Tibial artery (tissue), 4 donors: ENCODE measurements at places on chromosomes 5 and 9.

DNA sequence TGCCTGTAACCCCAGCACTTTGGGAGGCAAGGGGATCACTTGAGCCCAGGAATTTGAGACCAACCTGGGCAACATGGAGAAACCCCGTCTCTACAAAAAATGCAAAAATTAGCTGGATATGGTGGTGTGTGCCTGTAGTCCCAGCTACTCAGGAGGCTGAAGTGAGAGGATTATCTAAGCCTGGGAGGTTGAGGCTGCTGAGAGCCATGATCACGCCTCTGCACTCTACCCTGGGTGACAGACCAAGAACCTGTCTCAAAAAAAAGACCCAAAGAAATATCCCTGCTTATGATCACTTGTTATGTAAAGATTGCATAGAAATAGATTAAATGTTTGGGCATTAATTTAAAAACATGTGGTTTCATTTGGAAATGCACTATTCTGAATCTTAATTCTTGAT, 125.1 kb downstream of the UGCG start:
- no peak for DNase-seq

DNA sequence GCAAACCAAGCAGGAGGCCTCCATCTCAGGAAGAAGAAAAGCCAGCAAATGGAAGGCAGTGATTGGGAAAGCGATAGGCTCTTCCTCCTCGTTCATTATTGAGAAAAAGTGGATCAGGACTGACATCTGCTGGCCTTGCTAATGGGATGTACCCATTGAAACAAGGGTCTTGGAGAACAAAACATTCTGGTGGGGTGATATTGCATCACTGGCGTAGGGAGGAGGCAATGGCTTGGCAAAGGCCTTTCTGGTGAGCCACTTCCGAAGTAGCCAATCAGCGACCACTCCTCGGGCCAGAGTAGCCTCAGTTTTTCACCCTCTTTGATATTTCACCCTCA, 86.7 kb upstream of the NFIB start:
- DNase-seq = peak; percentile 69

DNA sequence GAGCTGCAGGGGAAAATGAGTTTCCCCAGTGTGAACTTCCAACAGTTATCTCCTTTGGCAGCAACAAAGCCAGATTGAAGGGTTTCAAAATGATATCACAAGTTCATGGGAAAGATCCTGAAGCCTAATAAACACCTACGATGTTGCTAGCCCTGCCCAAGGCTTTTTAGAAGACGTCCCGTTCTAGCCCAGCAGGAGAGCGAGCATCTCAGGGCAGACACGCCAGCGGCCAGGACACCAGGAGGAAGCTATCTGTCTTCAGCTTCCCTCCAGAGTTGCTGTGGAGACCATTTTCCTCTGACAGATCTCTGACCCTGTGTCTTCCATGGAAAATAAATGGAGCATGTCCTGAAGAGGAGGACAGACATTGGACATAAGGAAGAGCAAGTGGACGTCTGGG, 98.4 kb downstream of the FBXO38 start:
- no peak for DNase-seq

DNA sequence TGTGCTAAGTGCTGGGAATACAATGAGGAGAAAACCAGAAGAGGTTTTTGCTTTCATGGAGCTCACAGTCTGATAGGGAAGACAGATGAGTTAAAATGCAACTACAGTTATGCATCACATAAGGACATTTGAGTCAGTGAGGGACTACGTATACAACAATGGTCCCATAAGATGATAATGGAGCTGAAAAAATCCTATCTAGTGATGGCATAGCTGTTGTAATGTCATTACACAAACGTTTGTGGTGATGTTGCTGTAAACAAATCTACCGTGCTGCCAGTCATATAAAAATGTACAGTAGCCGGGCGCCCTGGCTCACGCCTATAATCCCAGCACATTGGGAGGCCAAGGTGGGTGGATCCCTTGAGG, 110.1 kb upstream of the RAD23B start:
- DNase-seq = no peak

DNA sequence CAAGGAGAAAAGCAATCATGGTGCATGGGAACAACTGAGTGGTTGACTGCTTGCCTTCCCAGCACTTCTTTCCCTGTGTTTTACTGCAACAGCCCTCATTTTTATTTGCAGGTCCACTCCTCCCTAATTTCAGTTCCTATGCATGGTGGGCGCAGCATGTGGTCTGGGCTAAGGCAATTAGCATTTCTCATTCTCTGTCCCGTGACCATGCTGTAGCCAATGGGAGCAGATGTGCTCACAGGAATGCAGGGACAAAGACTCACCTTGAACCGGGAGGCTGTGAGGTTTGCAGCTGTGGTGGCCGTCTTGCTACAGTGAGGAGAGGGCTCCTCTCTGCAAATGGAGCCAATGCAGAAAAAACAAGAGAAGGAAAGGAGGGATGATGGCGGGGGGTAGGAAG, 315.5 kb downstream of the SLIT3 start:
- no peak for DNase-seq

DNA sequence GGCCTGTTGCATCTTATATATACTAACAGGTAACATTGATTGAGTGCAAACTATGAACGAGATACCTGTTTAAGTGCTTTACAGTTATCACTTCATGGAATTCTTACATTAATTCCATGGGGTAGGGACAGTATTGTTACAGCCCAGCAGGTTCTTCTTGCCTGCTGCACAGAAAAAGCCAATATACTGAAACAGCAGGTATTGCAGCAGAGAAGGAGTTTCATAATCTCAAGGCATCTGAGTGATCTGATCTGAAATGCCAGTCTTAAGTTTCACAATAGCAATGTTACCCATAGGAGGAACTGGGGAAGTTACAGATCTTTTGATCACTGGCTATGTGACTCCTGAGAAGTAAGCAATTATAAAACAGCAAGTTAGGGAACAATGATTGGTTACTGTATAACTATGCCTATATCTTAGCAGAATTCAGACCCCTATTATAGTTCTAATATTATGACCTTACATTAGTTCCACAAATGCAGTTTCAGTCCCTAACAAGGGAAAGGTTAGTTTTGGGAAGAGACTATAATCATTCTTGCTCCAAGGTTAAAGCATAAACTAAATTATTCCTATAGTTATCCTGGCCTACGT, 126.5 kb upstream of the BNC2 start:
- DNase-seq = no peak

DNA sequence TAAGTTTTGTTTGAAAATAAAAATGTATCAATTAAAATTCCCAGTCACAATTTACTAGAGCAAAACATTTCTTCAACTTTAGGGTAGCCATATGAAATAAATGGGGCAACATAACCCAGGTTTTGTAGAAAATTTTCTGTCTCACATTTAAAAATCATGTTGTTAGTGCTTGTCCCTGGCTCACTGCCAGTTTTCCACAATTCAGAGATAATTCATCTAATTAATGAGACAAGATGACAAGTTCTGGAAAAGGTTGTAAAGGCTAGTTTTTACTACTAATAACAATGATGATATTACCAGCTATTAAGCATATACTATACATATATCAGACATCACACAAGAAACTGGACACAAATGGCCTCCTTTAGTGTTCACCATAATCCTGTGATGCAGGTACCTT, 45.9 kb downstream of the MEGF9 start:
- DNase-seq = no peak

DNA sequence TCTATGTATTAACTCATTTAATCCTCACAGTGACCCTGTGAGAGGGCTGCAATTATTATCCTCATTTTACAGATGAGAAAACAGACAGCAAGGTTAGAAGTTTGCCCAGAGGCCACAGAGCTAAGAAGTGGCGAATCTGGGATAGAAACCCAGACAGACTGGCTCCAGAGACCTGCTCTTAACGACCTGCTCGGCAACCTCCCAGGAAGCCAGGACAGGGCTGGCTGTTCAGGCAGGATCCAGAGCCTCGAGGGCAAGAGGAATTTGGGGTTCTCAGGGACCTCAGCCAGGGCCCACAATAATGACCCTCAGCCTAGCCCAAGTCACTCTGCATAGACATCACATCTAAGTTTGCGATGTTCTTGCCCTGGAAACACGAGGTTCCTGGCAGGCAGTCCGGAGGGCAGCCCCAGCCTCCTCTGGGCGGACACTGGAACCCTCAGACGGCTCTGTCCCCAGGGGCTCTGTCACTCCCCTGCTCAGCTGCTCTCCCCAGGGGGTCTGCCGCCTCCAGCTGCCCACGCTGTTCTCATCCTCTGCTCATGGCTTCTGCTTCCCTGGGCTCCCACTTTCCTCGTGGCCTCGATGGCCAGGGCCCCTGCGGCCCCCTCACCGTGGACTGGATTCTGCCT, 138.5 kb upstream of the ERCC6L2 start:
- DNase-seq = no peak

GRCh38 chr9:133728856-133729616, 9.1 kb downstream of the SARDH start:
- DNase-seq = no peak

GRCh38 chr5:177440211-177440989, 6.2 kb upstream of the PRR7 start:
- no peak for DNase-seq

DNA sequence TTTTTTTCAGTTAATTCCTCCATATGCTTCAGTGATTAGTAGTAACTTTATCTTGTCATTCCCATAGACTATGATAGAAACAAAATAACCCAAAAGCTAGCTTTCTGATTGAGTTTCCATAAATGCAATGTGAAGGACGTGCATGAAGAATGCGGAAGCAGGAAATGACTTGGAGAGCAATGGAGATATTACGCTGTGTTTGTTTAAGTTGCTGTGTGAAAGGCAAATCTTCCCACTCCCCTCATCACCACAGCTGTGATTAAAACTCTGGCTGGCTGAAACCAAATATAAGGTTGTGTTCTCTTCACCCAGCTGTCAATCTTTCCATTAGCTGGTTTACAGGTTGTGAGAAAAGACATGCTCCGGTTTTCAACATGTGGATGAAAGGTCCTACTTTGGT, 83.9 kb downstream of the NR2F1-AS1 start:
- no peak for DNase-seq

- DNase-seq = no peak
Observed at GRCh38 chr5:30607301-30607894, 586.1 kb upstream of the CDH6 start.

DNA sequence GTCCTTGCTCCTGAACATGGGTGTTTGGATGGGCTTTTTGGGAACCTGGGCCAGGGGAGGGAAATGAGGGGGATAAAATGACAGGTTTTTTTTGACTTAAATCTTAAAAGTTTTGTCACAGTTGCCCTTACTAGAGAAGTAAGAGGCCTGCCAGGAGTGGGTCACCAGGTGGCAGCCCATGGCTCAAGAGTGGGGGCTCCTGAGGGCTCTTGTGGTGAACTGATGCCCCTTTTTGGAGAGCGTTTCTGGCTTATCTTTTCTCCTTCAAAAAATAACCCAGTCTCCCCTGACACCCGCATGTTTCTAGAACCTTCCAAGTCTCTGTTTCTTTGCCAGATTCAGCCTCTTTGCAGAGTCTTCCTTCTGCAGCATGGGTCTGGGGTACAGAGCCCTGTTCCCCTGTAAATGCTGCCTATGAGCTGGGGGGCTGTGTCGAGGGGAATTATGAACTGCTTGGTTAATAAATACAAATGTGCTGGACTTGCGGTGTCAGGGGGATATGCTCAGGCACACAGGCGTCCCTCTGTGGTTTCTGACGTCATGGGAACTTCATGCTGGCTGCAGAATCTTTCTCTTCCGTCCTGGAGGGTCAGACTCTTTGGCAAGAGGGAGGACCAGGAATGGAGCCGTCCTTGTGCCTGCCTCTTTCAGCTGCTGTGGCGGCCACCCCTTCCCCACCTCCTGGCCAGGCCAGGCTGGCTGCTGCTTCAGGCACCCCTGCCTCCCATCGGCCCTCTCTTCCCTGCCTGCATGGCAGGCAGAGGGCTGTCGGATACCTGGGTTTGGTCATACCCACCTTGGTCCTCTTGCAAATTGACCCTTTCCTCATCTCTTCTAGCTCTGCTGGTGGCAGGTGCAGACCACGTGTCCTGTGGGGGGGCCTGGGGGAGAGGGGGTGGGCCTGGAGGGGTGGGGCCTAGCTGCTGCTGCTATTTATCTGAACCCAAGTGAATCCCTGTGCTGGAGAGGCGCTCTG, 30.1 kb downstream of the PTPA start:
- DNase-seq = peak; percentile 78

- no peak for DNase-seq
Observed at GRCh38 chr9:34451545-34451944, 6.8 kb downstream of the FAM219A start.

DNA sequence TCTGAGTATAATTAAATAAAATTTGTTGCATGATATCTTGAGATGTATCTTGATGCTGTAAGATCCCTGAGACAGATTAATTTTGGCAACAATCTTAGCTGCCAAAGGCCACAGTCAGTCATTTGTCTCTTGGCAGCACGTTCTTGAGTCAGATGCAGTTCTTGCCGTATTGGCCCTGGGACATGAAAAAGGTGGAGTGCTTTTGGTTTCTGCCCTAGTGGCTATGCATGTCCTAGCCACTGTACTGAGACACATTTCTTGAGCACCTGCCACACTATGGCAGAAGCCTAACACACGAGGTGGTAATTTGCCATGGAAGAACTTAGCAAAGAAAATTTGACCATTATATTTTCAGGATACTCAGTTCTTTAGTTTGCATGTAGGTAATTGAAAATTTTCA, 45.0 kb upstream of the PHF2 start:
- DNase-seq = no peak

DNA sequence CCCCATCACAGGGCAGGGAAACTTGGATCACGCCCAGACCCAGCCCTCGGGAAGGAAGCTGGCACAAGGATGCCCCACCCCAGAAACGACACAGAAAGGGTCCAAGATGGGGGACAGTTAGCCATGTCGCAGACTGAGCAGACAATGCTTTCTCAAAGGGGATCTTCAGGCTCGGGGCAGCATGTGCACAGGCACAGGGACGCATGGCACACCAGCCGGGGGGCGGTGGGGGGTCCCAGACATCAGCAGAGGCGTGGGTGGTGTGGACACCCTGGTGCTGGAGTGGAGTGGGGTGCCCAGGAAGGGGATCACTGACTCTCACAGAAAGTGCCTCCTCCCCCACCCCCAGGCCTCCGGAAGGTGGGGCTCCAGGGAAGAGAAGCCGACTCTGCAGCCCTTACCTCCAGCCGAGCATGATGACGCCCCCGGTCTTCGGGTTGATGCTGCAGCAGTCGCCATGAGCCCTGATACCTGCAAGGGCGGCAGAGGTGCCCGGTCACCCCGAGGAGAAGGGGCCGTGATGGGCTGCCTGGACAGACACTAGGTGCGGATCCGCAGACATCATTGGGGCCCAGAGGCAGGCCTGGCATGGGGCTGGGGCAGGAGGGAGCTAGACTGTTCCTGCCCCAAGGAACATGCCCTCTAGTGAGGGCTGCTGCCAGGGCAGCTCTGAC, 44.5 kb upstream of the ZNF354A start:
- DNase-seq = no peak

DNA sequence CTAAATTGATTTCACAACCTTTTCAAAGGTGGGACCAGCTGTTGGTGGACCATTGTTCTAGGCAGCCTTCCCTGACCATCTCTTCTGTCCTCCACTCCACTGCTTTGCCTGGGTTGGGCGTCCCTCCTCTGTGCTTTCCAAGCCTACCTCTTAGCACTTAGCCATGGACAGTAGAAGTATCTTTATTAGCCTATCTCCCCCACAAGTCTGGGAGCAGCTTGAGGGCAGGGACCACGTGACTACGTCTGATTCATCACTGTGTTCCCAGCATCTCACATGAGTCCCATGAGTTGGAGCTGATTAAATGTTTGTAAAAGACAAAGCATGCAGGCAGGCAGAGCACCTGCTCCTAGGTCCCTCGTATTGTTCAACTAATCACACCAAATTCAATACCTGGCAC, 20.9 kb downstream of the MORN5 start:
- DNase-seq = no peak

GRCh38 chr5:19240170-19240569, 747.8 kb downstream of the CDH18 start:
- DNase-seq = no peak
